ENCODE measurements at places on chromosomes 2 and 18.

DNA sequence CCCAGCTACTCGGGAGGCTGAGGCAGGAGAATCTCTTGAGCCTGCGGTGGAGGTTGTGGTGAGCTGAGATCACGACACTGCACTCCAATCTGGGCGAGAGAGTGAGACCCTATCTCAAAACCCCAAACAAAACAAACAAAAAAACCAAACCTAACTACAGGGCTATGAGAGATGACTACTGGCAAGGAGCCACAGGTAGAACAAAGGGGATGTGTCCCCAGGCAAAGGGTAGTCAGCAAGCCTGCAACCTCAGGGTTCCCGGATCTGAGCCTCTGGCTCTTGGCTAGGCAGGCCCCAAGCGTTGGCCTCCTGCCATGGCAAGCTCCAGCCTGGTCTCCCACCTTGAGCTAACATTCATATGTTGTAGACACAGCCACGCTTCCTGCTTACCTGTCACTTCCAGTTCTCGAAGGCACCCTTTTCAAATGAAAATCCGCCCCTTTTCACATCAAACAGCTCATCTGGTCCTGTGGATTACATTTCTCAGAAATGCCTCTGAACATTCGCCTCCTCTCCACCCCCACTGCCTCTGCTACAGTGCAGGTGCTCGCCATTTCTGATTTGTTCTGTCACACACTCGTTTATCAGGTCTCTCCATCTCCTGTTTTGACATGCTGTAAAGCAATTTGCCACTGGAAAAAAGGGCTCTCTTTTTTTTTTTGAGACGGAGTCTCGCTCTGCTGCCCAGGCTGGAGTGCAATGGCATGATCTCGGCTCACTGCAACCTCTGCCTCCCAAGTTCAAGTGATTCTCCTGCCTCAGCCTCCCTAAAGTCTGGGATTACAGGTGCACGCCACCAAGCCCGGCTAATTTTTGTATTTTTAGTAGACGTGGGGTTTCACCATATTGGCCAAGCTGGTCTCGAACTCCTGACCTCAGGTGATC is 13.1 kb upstream of the ACTR3 start:
- peak; percentile 9 for DNase-seq

GRCh38 chr2:196712867-196713266 is 73.4 kb downstream of the CCDC150 start:
- no peak for DNase-seq

GRCh38 chr2:27792759-27793158 is 21.2 kb downstream of the MRPL33 start:
- DNase-seq = no peak

DNA sequence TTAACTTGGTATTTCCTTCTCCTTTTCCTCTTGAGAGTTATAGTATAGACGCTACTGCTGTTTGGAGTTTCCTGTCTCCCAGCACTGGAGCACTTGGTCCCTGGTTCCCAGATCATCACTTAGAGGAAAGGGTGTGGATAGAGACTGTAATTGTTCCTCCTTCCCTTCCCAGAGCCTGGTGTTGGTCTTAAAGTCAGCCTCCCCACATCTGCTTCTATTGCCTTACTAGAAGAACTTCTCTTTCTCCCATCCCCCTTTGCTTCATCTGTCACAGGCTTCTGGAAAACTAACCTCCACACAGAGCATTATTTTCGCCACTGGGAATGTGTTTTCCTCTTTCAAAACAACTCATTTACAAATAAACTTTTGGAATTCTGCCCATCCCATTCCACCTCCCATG is 131.0 kb downstream of the CCDC85A start:
- DNase-seq = no peak

DNA sequence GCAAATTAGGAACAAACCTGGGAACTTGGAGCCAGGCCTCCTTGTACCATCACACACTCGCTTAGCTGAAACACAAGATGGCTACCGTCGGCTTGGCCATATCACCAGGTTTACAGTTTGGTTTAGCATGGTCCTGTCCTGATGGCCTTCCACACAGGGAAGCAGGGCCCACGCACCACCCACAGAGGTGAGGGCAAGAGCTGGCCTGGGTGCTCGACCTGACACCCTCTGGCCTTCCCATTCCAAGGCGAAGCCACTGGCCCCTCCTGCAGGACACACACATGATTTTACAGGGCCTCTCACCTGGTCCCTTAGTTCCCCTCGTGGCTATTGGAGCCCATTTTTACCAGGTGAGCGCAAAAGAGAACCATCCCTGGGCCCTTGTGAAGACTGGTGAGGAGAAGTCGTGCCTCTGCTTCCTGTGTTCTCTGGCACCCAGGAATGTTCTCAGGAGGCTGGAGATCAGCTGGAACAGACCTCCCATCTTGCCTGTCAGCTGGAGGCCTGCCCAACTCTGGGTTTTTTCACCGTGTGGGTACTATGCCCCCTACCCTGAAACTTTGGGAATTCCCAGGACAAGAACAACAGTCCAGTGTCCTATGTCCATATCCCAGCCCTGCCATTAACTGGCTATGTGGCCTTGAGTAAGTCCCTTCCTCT is 53.0 kb upstream of the FOSL2 start:
- DNase-seq = no peak

Measured in stimulated activated CD8-positive, alpha-beta memory T cell treated with anti-CD3 and anti-CD28 coated beads, Interleukin-4, amount 100 ng/mL, for 1 hour (primary cell).